ENCODE measurements at places on chromosomes 1 and 21. TPM values are rescaled to one million over a fixed set of nuclear protein-coding genes. Genes with fewer than 3 reads are reported as not detected.

GRCh38 chr1:20089328-20090077 is 19.5 kb downstream of the PLA2G5 start:
- no peak for DNase-seq
- H3K36me3 ChIP-seq: no peaks in the 10 kb centered on the region
- peaks cover 25% of the 10 kb centered on the region for H3K27me3 ChIP-seq
- H3K4me1 ChIP-seq: no peaks in the 10 kb centered on the region
- H3K27ac ChIP-seq: no peak overlapping the region

SYNC gene
- total RNA-seq: not detected

DNA sequence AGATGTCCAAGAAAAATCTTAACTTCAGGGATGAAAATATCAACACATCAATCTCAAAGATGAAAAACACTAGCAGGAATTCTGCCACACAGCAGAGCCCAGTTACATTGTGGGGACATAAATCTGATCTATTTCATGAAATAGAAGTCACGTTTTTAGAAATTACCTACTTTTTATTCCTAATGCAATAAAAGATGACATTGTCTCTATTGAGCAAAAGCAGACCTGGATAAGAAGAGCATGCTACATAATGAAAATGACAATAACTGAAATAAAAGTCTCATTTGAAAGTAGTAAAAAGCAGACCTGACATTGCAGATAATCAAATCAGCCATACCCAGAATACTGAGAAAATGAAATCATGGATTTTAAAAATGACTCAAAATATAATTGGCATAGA is 156.8 kb downstream of the NTNG1 start:
- H3K27ac ChIP-seq: no peak overlapping the region
- no peak overlapping the region for H3K4me3 ChIP-seq
- H3K36me3 ChIP-seq: no peaks in the 10 kb centered on the region

GRCh38 chr1:43639976-43640794 is 9.8 kb upstream of the KDM4A start:
- no peak for DNase-seq
- H3K4me1 ChIP-seq: no peaks in the 10 kb centered on the region
- no peak overlapping the region for H3K27ac ChIP-seq
- peaks cover 8% of the 10 kb centered on the region for H3K27me3 ChIP-seq
- no peak overlapping the region for H3K4me3 ChIP-seq

DNA sequence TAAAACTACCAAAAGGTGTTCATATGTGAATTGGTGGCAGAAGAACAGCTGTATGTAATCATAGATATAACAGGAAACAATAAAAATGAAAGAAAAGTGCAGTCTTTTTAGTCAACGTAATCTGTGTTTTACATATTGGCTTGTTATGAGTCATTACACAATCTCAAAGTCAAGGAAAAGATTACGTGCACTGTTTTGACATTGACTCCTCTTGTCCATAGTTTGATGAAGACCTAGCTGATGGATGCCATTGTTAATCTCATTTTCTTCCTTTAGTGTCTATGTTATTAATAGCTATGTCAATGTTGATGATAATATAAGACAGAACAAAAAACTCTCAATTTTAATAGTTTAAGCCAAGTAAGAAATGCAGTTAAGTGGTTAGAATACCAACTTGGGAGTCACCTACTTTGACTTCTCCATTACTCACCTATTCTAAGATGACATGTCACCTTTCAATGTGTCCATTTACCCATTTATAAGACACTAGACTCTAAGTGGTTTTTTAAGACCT is 84.5 kb upstream of the SAMSN1 start:
- H3K4me1 ChIP-seq: no peaks in the 10 kb centered on the region
- no peak overlapping the region for H3K4me3 ChIP-seq
- H3K27me3 ChIP-seq: no peaks in the 10 kb centered on the region
- no peak for DNase-seq

- no peak for DNase-seq
- no peaks in the 10 kb centered on the region for H3K36me3 ChIP-seq
- H3K27me3 ChIP-seq: peaks cover 3% of the 10 kb centered on the region
- no peaks in the 10 kb centered on the region for H3K4me1 ChIP-seq
- no peak overlapping the region for H3K4me3 ChIP-seq
Observed at GRCh38 chr1:96967311-96967710, 245.7 kb downstream of the PTBP2 start.

Data from T-cell (primary cell).